ENCODE measurements at places on chromosomes 3 and 15. TPM values are rescaled to one million over a fixed set of nuclear protein-coding genes. Genes with fewer than 3 reads are reported as not detected.

Gene DNAH1
- 22.2 TPM for total RNA-seq

Gene CACNA2D3
- 54.0 TPM for total RNA-seq

Gene ACSBG1
- 1.5 TPM for total RNA-seq

Gene P2RY12
- total RNA-seq, result not detected

Gene SQOR
- 64.0 TPM for total RNA-seq

Gene AGTR1
- 11.0 TPM for total RNA-seq

Gene TUSC2
- 13.6 TPM for total RNA-seq

Gene VIPR1
- 10.1 TPM for total RNA-seq

Gene KNG1
- not detected for total RNA-seq

Gene UNC13C
- total RNA-seq, result 3.9 TPM

GRCh38 chr15:40637221-40637745 lies 43.2 kb downstream of the KNL1 start:
- no peak for DNase-seq

DNA sequence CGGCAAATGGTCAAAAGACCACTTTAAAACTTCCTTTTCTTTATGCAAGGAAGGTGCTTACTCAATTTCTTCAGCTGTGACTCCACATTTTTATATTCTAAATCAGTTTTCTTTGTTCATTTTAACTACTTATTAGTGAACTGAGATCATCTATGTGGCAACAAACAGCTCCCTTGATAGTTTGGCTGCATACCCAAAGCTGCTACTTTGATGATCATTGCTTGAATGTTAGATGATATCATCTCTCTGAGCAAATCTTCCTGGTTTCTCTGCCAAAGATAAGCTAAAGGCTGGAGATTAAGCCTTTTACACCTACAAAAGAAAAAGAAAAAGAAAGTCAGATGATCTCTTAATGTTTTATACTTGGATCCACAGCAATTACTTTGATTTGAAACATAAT lies 95.5 kb downstream of the DPH6 start:
- no peak for DNase-seq

DNA sequence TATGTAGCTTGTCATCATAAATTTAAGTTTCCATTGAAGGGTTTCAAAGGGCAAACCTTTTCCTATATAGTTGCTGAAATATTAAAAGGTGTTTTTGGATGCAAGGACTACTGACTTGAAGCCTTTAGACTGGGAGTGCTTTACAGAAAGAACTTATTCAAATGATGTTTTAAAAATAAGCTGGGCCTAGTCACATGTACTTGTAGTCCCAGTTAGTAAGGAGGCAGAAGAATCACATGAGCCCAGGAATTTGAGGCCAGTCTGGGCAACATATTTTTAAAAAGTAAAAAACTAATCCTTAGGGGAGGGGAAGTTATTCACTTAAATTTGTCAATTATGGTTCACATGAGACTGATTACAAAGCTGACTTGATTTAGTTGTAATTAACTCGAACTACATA lies 65.0 kb downstream of the SMARCC1 start:
- no peak for DNase-seq

- DNase-seq, result peak; percentile 12
These were observed 39.2 kb upstream of the GADL1 start for GRCh38 chr3:30933478-30934207.

GRCh38 chr3:146834917-146835316 lies 229.8 kb upstream of the PLSCR5 start:
- DNase-seq, result no peak

DNA sequence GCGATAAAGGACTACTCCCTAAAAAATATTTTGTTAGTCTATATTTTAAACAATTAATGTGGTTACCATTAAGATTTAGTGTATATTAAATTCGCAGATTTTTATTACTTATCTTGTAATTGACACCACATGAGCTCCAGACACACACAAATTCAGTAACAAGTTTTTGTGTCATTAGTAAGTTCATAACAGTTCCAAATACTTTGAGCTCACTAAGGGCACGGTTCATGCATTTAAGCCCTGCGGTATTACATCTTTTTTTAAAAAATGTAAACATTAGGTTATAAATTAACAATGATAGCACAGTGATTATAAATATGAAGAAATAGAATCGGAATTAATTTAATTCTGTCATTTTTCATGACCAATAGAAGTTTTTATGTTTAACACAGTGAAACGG lies 317.3 kb downstream of the ZNF385D start:
- DNase-seq, result no peak

DNA sequence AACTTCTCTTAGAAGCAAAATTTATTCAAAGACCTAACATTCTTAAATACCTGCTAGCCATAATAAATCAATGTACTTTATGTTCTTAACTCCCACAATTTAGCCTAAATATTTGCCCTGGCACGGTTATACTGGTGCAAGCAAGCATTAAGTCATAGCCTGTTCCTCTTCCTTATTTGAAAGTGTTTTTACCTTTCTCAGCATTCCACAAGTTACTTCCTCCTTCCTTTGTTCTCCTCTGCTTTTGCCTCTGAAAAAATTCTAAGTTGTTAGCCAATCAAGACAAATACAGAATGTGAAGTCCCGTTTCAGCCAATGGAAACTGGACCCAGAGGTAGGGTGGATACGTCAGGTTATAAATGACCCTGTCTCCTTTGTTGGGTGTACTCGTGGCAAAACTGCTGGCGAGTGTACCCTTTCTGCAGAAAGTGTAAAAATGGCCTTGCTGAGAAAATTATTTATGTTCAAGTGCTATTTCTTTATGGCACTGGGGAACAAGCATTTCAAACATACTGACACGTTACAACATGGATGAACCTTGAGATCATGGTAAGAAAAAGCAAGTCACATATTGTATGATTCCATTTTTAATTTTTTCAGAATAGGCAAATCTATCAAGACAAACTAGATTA lies 3.1 kb upstream of the TATDN2 start:
- no peak for DNase-seq

DNA sequence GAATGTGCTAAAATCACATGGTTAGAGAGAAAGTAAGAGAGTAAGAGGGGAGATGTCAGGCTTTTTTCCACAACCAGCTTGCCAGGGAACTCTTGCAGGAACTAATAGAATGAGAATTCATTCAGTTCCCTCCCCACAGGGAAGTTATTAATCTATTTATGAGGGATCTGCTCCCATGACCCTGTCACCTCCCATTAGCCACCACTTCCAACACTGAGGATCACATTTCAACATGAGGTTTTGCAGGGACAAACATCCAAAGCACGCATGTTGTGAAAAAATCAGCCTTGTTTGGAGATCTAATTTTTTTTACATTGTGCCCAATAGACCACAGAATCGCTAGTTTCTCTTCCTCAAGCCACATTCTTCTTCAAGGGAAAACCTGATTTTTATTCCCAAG lies 904.0 kb downstream of the TBL1XR1 start:
- DNase-seq, result no peak

DNA sequence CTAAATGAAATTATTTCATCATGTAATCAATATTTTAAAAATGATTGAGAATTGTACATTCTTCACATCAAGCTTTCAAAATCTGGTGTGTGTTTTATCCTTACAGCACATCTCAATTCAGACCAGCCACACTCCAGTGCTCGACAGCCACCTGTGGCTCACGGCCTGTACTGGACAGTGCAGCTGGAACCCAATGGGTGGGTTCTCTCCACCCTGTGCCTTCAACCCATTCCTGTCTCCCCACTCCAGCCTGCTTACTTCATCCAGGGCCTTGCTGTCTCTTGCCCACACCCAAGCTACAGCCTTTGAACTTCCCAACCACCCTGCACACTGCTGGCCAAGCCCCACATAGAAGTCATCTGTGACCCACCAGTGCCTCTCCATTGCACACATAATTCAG lies 17.6 kb downstream of the CYP19A1 start:
- DNase-seq, result no peak

GRCh38 chr3:60675424-60675823 lies 575.8 kb downstream of the FHIT start:
- no peak for DNase-seq

DNA sequence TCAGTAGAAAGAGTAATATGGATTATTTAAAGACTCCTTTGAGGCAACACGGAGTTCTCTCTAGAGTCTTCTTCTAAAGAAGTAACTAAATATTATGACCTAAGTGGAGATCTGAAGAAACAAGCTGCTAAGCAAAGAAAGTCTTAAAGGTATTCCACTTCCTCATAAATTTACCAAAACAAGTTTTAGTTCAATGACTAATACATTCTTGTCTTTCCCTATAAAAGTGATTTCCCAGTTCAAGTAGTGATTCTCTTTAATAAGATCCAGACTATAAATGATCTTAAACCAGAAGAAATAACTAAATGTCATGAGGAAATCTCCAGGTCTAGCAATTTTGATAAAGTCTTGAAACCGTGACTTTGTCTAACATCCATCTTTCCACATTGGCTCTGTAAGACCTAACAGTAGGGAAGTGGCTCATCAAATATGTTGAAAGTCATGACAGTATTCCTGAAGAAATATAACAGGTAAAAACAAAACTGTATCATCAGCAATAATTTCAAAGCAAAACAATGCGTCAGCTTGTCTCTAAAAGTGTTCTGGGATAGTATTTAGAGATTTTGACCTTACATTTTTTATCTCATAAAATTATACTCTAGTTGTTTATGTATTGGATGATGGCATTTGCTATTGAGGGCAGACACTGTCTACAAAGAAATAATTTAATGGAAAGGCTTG lies 51.8 kb upstream of the NEDD4 start:
- no peak for DNase-seq

- no peak for DNase-seq
These were observed 12.1 kb downstream of the ARPP21 start for GRCh38 chr3:35651426-35651825.

- peak; percentile 25 for DNase-seq
These were observed 18.1 kb upstream of the RAF1 start for GRCh38 chr3:12681943-12682390.

- no peak for DNase-seq
These were observed 107.0 kb downstream of the EEFSEC start for GRCh38 chr3:128260275-128260674.

GRCh38 chr3:171569571-171570132 lies 109.4 kb upstream of the TNIK start:
- DNase-seq, result no peak

GRCh38 chr15:32701863-32702262 lies 15.9 kb upstream of the GREM1 start:
- DNase-seq, result no peak

DNA sequence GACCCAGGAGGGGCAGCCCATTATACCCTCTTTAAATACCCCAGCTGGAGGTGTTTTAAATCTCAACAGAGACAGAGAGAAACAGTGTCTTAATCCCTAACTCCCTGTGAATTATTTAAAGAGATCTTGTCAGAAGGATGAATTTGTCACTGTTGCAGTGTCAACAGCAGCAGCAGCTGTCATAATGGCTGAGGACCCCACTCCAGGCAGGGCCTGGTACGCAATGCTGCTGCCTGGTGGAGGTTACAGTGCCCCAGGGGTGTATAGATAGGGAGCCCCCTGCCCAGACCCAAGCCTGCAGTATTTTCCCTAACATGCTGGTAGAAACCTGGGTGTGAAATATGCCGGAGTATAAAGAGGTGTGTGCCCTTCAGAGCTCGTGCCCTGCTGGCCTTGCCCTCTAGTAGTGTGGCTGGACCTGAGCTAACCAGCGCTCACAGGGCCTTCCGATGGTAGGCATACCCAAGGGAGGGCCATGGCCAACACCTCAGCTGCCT lies 143.0 kb downstream of the EPHB1 start:
- no peak for DNase-seq

GRCh38 chr3:153601374-153601853 lies 439.4 kb downstream of the RAP2B start:
- DNase-seq, result no peak

GRCh38 chr3:14371573-14372474 lies 30.6 kb upstream of the SLC6A6 start:
- DNase-seq, result peak; percentile 94

- DNase-seq, result no peak
These were observed 47.9 kb downstream of the TM2D3 start for GRCh38 chr15:101604124-101604874.

DNA sequence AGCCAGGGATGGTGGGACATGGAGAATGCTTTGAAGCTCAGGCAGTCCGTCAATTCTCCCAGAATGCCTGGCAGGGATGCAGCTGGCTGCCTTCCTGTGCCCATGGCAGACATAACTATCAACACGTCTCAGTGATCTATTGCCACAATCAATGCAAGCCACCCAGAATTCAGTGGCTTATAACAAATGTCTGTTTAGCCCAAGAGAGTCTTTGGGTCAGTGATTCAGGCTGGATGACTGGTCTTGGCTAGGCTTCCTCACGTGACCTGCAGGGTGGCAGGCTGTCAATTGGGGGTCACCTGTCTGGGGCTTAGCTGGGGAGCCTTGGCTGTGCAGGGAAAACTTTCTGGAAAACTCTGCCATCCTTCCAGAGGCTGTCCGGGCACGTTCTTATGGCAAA lies 213.1 kb upstream of the LRRFIP2 start:
- DNase-seq, result no peak

GRCh38 chr3:77254967-77255831 lies 215.3 kb downstream of the ROBO2 start:
- DNase-seq, result peak; percentile 40

DNA sequence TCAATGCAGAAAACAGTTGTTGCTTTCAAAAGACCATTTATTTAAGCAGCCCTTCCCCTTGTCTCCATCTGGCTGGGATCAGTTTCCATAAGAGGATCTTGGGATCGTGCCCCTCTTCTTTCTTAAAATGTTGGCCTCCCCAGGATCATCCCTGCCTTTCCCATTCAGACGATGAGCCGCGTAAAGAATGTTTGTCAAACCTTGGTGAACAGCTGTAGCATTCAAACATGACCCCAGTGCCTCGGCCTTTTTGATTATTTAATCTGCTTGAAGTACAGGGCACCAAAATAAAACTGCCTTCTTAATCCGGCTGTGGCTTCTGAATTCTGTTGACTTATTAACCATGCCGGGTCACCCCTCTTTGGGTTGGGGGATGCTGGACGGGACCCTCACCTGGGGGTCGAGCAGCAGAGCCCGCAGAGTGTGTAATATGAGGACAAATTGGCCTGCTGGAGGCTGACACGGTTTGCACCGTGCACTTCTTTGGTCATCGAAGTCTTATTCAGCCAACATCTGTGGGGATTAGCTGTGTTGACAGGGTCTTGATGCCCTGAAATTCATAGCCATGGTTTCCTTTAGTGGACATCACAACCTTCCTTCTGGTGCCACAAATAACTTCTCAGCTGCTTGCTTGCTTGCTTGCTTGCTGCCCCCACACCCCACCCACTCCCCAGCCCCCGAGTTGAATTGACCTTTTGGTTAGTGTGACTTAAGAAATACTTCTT lies at the start of gene LRTM1:
TSS of gene LRTM1 (minus strand) at position 14 of the 725 bp plus-strand sequence. CDS start 148 bp downstream, outside the sequence.
- DNase-seq, result no peak

DNA sequence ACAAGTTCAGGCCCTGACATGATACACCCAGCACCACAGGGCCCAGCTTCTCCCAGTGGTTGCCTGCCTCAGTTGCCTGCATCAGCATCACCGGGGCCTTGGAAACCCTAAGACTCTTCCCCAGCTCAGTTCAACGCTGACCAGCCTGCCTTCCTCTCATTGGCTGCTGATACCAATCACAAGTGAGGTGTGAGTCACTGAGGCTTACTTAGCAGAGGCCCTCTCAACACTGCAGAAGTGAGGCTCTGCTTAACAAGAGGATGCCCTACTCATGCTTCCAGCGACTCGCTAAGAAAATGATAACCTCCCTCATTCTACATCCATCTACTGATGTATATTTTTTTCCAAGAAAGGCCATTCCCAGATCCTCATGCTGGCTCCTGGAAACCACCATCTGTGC lies 151.9 kb downstream of the ADAMTS17 start:
- no peak for DNase-seq

All from stomach (tissue), 19 donors.